Activated CD4-positive, alpha-beta T cell treated with anti-CD3 and anti-CD28 coated beads, Interleukin-2, amount 10 ng/mL, durations not matched to agents 7 days and 5 days (primary cell): ENCODE measurements at places on chromosomes 13 and 19. TPM values are rescaled to one million over a fixed set of nuclear protein-coding genes. Genes with fewer than 3 reads are reported as not detected.

GRCh38 chr13:84607261-84608013 is 725.2 kb upstream of the SLITRK1 start:
- H3K4me3 ChIP-seq = no peak overlapping the region
- no peak for DNase-seq
- H3K27me3 ChIP-seq = no peaks in the 10 kb centered on the region
- H3K27ac ChIP-seq = no peak overlapping the region
- H3K4me1 ChIP-seq = no peaks in the 10 kb centered on the region

- no peak for DNase-seq
- peaks cover 4% of the 10 kb centered on the region for H3K4me1 ChIP-seq
- H3K27ac ChIP-seq = no peak overlapping the region
- no peaks in the 10 kb centered on the region for H3K27me3 ChIP-seq
Measured at GRCh38 chr19:10830370-10830769, 5.6 kb downstream of the TMED1 start.

GRCh38 chr13:41315443-41316047 is 4.5 kb downstream of the NAA16 start:
- no peaks in the 10 kb centered on the region for H3K27me3 ChIP-seq
- DNase-seq = no peak
- H3K4me1 ChIP-seq = peaks cover 51% of the 10 kb centered on the region

- H3K36me3 ChIP-seq = no peaks in the 10 kb centered on the region
- H3K27ac ChIP-seq = peak within 1 kb of the TSS; percentile 72
- DNase-seq = peak; percentile 78
- H3K4me1 ChIP-seq = peaks cover 51% of the 10 kb centered on the region
- H3K27me3 ChIP-seq = peaks cover 71% of the 10 kb centered on the region
Measured at GRCh38 chr13:21670883-21671619, at the start of gene FGF9. FGF9 (plus strand) TSS chr13:21671073; CDS start chr13:21671913, 840 bp downstream.

DNA sequence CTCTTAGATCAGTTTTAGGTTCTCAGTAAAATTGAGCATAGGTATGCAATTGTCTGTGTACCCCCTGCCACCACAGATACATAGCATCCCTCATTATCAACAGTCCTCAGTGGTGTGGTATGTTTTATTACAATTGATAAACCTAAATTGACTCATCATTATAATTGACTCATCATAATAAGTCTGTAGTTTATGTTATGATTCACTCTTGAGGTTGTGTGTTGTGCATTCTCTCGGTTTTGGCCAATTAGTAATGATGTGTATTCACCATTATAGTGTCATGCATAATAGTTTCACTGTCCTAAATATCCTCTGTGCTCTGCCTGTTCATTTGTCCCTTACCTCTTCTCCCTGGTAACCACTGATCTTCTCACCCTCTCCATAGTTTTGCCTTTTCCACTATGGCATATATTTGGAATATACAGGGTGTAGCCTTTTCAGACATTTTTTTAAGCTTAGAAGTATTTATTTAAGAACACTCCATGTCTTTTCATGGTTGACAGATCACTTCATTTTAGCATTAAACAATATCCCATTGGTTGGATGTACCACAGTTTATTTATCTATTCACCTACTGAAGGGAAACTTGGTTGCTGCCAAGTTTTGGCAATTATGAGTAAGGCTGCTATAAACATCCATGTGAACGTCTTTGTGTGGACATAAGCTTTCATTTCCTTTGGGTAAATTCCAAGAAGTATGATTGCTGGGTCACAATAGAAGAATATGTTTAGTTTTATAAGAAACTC is 1620.6 kb upstream of the MIR17HG start:
- H3K27me3 ChIP-seq = no peaks in the 10 kb centered on the region
- no peaks in the 10 kb centered on the region for H3K36me3 ChIP-seq
- H3K27ac ChIP-seq = no peak overlapping the region
- no peak for DNase-seq

DNA sequence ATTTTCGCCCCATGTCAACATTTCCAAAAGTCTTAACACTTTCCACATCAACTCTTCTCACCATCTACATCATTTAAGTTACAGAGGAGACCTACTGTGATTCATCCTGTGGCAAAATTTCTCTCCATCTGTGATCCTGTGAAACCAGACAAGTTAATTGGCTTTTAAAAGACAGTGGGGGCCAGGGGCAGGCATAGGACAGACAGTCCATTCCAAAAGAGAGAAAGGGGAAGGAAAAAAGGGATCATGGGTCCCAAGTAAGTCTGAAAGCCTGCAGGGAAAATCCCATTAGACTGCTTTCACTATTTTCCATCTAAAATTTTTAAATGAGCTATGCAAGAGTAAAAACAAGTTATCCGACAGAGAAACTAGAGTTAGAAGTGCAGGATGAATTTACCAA is 121.0 kb downstream of the MRPL57 start:
- no peaks in the 10 kb centered on the region for H3K36me3 ChIP-seq
- peak overlapping the region; percentile 82 for H3K4me3 ChIP-seq
- H3K27ac ChIP-seq = peak overlapping the region; percentile 62
- no peak for DNase-seq
- H3K4me1 ChIP-seq = peaks cover 25% of the 10 kb centered on the region

Gene SYNE4
- 2.4 TPM for total RNA-seq

Gene MIR17HG
- total RNA-seq = 8.1 TPM

Gene CCDC169
- not detected for total RNA-seq

Gene TLE2
- 0.99 TPM for total RNA-seq

Gene LILRA1
- not detected for total RNA-seq
